ENCODE measurements at places on chromosomes 3 and 15.

DNA sequence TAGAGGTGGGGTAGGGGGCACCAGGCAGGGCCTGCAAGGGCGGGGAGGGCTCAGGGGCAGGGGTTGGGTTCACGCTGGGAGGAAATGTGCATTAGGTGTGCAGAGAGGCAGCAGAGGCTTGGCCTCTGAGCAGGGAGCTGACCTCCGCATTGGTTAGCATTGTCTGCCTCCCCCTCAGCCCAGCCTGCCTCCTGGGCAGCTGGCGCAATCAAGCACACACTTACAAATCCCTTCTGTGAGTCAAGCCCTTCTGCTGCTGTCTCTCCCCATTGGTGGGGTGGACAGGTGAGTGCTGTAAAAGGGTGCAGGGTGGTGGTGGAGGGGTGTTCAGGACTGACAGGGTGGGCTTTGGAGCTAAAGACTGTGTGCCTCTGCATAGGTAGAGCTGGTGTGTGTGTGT is 9.3 kb downstream of the LOXL1 start:
- no peak for DNase-seq

DNA sequence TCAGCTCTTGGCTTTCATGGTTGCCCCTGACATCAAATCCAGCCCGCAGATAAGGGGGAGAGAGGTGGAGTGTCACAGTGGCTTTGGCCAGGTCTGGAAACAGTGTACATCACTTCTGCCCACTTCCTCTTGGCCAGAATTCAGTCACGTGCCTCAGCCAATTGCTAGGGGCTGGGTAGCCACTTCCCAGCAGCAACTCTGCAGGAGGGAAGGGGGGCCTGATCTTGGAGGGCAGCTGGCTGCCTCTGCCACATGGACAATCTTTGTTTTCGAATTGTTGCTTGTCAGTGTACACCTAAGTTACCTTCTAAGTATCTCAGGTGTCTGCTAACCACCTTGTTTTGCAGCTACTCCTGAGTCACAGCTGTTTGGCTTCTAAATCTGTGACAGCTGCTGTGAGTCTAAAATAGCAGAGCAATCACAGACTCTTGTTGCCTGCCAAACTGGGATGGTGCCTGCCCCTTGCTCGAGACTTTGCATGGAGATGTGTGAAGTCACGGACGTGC is 41.0 kb upstream of the LIMD1 start:
- peak; percentile 28 for DNase-seq

DNA sequence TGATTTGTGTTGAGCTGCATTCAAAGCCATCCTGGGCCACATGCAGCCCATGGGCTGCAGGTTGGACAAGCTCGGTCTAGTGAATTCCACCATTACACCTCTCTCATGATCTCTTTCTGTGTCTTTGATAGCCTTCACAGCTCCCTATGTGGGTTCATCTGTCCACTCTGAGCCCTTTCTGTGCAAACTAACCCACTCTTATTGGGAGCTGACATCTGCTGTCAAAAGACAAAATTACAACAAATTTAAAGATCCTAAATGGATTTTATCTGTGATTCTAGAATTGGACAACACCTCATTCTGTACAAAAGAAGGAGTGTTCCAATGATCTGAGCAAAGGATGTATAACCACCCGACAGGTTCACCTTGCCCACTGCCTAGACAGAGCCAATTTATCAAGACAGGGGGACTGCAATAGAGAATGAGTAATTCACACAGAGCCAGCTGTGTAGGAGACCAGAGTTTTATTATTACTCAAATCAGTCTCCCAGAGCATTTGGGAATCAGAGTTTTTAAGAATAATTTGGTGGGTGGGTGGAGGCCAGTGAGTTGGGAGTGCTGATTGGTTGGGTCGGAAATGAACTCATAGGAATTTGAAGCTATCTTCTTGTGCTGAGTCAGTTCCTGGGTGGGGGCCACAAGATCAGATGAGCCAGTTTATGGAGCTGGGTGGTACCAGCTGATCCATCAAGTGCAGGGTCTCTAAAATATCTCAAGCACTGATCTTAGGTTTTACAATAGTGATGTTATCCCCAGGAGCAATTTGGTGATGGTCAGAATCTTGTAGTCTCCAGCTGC is 2.6 kb upstream of the XYLB start:
- DNase-seq, result no peak

DNA sequence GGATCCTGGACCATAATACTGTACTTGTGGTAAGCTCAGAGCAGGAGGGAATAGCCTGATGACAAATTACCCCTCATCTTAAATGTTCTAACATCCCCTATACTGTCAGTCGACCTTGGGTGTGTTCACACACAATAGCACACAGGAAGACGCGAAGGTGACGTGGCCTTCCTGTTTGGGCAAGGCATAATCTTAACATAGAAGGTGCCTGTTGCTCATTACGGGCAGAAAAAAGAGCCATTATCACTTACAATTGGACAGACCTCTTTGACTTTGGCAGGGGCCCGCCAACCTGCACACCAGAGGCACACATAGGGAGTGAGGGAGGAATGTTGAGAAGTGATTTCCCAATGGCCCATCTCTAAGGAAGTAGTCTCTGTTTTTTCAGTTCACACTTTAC is 144.2 kb downstream of the ANO10 start:
- DNase-seq, result no peak

DNA sequence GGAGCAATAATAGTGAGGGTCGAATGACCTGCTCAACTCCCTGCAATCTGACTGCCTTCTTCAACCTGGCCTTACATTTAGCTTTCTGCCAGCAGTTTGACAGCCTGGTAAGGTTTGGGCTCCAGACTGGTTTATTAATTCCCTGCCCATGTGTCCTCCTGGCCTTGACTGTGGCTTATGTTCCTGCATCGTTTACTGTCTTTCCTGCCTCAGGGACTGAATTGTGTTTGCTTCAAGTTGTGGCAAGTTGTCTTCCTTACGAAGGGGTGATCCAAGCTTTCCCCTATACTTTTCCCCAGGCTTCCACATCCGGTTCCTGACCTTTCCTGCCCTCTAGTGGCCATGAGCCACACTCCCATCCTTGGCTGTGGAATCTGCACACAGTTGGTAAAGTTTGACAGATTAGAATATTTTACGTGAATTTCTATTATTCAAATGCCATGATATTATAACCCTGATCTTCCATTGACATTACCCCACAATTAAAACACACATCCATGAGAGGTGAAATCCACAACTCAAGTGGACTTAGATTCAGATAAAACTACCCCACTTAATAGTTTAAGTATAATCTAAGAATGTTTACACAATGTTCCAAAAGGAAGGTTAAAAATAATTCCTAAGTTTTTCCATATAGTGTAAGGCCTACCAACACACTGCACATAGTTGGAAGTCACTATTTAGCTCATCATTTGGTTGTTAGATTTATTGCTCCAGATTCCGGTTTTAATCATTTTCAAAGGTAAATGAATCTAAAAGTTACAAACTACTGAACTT is 95.7 kb downstream of the NEDD4 start:
- no peak for DNase-seq

DNA sequence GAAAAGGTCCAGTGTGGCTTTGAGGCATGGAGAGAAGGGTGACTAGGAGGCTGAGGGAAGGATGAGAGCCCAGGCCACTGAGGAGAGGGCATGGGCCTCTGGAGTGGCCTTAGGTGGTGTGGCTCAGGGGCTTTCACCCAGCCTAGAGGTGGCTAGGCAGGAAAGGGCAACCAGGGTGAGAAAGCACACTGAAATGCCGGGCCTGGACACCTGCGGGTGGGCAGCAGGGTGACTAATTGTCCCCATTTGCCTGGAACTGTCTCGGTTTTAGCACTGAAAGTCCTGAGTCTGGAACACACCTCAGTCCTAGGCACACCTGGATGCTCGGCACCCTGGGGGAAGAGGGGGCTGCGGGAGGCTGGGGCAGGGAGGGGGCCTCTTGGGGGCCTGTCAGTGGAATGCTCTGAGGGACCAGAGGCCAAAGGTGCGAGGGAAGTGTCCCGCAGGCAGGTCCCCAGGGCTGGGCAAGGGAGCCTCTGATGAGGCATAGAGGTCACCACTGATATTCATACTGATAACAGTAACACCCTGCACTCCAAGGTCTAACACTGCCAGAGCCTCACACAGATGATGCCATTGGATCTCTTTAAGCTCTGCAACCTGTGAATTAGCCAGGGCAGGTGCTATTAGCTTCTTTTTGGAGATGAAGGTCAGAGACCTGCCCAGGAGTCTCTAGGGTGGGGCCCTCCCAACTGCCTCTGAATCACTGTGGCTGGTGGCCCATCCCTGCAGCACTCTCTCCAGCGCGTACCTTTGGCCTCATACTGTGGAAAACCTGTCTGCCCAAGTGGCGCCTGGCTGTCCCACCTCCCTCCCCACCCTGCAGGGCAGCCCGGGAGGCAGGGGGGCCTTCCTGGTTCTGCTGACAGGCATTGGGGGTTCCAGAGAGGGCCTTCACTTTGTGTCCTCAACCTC is 3.0 kb upstream of the PHGR1 start:
- DNase-seq, result no peak

DNA sequence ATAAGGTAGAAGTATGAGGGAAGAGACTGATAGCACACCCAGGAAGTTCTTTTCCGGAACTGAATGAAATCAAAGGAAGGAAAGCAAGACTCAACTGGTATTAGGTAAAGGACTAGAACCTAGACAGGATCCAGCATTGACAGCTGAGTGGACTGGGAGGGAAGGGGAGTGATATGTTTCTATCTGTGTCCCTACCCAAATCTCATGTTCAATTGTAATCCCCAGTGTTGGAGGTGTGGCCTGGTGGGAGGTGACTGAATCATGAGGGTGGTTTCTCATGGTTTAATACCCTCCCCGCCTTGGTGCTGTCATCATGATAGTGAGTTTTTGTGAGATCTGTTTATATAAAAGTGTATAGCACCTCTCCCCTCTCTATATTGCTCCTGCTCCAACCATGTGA is 415.9 kb upstream of the KCNMB2 start:
- no peak for DNase-seq

GRCh38 chr15:81398910-81399551 is 25.0 kb upstream of the TMC3 start:
- no peak for DNase-seq

GRCh38 chr3:14439501-14440167 is 37.2 kb downstream of the SLC6A6 start:
- DNase-seq, result no peak

DNA sequence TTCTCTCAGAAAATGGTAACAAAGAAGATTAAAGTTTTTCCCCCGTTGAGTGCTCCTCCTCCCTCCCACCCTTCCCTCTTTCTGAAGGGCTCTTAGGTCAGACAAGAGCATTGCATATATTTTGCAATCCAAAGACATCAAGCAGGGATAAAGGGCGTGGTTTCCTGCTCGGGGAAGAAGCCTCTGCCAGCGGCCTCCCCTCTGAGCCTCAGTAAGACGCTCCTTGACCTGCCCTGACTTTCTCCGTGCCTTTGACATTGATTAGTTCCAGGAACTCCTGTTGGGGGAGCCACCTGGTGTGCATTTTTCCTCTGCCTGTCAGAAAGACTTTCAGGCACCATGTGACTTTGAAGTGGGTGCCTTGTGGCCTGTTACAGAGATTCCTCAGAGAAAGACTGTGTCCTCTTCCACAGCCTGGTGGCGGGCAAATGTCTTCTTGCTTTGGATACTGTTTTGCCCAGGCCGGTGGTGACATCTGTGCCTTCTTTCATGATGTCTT is 87.2 kb upstream of the TBL1XR1 start:
- DNase-seq, result no peak

Measured in nucleus accumbens (tissue), 56 donors.